B cell (primary cell): ENCODE measurements at places on chromosomes 1 and 21. TPM values are rescaled to one million over a fixed set of nuclear protein-coding genes. Genes with fewer than 3 reads are reported as not detected.

GRCh38 chr1:173280899-173281660 is 73.9 kb upstream of the TNFSF4 start:
- no peaks in the 10 kb centered on the region for H3K36me3 ChIP-seq
- no peak overlapping the region for H3K4me3 ChIP-seq
- no peak overlapping the region for H3K27ac ChIP-seq
- H3K27me3 ChIP-seq = no peaks in the 10 kb centered on the region
- no peaks in the 10 kb centered on the region for H3K4me1 ChIP-seq

DNA sequence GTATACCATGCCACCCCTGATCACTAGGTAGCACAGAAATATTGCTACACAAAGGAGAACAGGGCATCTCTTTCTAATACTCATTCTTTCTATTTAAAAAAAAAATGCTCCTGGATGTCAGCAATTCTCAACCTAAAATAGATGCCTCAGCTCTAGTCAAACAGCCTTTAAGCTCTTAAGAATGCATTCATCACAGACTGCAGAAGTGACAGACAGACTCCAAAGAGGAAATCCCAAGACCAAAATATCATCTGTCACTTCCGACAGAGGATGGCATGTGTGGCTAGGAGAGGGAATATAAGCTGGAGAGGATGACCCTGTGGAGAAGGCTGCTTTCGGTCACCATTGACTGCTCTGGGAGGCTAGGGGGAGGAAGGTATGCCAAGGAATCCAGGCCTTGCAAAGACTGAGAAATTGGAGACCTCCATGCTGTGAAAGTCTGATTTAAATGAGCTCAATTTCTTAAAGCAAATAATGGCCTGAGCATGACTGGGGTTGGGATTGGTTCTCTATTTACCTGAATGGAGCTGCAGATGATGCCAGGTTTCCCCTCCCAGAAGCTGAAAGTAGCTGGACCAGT is 277.4 kb downstream of the BRINP2 start:
- no peaks in the 10 kb centered on the region for H3K36me3 ChIP-seq
- DNase-seq = no peak
- no peak overlapping the region for H3K4me3 ChIP-seq
- no peaks in the 10 kb centered on the region for H3K4me1 ChIP-seq
- no peak overlapping the region for H3K27ac ChIP-seq

DNA sequence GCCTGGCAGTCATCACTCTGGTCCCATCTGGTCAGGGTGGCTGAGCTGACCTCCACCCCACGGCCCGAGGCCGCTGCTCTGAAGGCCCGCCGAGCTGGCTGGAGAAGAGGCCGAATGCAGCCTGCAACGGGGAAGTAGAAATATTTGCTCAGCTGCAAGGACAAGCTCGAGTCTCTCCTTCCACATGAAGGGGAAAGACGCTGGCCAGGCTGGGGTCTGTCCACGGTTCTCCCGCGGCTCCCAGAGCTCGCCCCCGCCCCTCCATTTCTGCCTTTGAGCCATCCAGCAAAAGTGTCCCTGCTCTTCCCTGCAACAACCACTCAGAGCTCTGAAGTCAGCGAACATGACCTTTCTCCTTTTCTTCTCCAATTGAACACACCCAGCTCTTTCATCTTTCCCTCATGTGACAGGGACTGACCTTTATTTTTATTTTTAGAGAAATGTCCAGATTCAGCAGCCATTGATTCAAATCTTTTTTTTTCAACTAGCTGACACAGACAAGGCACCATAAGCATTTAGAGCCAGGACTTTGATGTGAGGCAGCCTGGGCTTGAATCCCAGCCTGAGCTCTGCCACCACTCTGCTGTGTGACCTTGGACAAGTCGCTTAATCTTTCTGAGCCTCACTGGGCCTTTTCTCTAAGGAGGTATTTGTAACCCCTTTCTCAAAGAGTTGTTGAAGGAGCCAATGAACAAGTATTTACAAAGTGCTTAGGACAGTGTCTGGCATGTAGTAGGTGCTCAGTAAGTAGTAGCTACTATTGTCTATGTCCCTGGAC is 149.3 kb upstream of the WNT4 start:
- H3K27ac ChIP-seq = no peak overlapping the region
- no peak for DNase-seq
- no peaks in the 10 kb centered on the region for H3K4me1 ChIP-seq
- no peak overlapping the region for H3K4me3 ChIP-seq
- no peaks in the 10 kb centered on the region for H3K36me3 ChIP-seq
- no peaks in the 10 kb centered on the region for H3K27me3 ChIP-seq

Gene BRINP2
- total RNA-seq = not detected in 2 replicates

Gene ERICH3
- total RNA-seq = 0.27 and 0.46 TPM in 2 replicates

- no peak overlapping the region for H3K27ac ChIP-seq
- no peak for DNase-seq
- H3K36me3 ChIP-seq = no peaks in the 10 kb centered on the region
- H3K4me3 ChIP-seq = no peak overlapping the region
- peaks cover 7% of the 10 kb centered on the region for H3K27me3 ChIP-seq
Measured at GRCh38 chr1:20534659-20535417, 17.5 kb upstream of the FAM43B start.

Gene CDK18
- total RNA-seq = 3.7 and 4.7 TPM in 2 replicates
